ENCODE measurements at places on chromosomes 12 and 14.
A peak's percentile ranks its signal among the peaks of the same experiment; 100 is the strongest.

DNA sequence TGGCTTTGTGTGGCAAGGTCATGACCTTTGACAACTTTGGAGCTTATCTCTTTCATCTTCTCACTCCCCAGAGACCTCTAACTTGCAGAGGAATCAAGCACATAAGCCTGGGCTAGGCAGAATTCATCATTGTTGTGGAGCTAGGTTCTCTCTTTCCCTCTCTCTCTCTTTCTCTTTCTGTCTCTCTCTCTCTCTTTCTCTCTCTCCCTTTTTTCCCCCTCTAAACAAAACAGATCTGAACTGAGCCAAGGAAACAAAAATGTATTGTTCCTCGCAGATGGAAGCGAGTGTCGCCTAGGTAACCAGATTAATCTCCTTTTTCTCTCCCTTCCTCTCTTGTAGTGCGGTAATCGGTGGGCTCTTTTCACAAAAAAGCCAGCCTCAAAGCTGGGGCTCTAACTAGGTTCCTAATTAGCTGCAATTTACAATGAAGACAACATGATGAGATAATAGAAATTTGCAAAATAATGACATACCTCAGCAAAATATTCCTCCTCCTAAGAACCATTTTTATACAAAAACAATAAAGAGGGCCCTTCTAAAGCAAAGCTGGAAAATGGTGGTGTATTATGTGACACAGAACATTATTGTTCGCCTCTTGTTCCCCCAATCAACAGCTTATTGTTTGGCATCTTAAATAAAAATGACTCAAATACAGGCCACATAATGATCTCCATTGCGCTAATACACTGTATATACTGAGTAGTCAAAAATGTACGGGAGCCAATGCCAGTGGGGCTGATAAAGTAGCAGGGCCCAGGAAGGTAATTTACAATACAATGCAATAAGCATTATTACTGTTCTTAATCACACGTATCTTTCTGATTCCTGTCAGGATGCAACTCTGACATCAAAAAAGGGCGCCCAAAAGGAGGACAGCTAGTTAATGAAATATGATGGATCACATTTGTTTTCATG lies 65.7 kb upstream of the SOX5 start:
- no peak for DNase-seq

DNA sequence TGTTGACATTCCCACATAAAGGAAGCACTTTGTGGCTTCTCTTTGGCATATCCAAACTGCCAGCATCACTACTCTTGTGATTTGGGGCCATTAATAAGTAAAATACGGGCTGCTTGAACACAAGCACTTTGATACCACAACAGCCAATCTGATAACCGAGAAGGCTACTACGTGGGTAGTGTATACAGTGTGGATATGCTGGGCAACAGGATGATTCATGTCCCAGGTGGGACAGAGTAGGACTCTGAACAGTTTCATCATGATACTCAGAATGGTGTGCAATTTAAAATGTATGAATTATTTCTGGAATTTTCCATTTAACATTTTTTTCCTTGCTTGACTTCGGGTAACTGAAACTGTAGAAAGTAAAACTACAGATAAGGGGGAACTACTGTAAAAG lies 225.0 kb upstream of the DDHD1 start:
- no peak for DNase-seq

GRCh38 chr12:84136862-84137367 lies 775.7 kb downstream of the SLC6A15 start:
- no peak for DNase-seq

GRCh38 chr14:104984056-104984894 lies 1.3 kb upstream of the CLBA1 start:
- no peak for DNase-seq

DNA sequence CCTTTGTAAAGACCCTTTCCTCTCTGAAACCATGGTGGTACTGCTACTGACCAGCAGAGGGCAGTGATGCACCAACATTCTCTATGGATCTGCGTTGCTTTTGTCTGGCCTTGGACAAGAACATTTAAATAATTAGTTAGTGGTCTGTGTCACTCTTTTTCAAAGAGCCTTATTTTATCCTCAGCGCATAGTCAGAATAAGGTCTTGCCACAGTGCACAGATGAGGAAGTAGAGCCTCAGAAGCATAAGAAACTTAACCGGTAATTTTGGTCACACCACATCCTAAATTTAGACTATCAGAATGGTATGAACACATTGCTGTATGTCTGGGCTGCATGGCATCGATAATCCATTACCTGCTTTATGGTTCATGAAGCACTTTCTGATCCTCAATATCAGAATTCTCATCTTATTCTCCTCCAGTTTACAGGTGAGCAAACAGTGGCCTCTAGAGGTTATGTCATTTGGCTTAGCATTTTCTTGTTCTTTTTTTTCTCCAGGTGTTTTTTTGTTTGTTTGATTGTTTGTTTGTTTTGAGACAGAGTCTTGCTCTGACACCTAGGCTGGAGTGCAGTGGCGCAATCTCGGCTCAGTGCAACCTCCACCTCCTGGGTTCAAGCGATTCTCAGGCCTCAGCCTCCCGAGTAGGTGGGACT lies 23.7 kb upstream of the IFT81 start:
- DNase-seq: peak; percentile 21

Measured in stimulated activated CD4-positive, alpha-beta T cell treated with anti-CD3 and anti-CD28 coated beads, Interleukin-1b, Interleukin-23, amount 100 ng/mL, for 24 hours (primary cell).